ENCODE measurements at places on chromosomes 2 and 18.

DNA sequence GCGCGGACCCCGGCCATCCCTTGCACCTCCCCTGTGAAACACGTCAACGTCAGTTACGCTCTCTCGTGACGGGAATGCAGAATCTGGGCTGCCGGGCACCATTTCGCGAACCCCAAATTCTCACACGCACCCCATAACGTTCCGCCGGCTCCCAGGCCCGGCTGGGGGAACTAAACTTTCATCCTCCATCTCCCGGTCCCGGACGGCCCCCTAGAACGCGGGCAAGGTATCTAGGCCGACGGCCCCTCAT lies 544 bp downstream of the DNAJC27 start:
- DNase-seq: no peak

- DNase-seq: no peak
These were observed 61.2 kb downstream of the FAM171B start for GRCh38 chr2:186755066-186755465.

GRCh38 chr2:226185616-226186211 lies 613.9 kb downstream of the IRS1 start:
- no peak for DNase-seq

DNA sequence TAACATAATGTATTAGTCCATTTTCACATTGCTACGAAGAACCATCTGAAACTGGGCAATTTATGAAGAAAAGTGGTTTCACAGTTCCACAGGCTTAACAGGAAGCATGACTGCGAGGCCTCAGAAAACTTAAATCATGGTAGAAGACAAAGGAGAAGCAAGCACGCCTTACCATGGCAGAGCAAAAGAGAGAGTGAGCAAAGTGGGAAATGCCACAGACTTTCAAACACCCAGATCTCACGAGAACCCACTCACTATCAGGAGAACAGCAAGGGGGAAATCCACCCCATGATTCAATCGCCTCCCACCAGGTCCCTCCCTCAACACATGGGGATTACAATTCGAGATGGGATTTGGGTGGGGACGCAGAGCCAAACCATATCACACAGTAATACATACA lies 22.5 kb downstream of the PIGN start:
- DNase-seq: no peak

DNA sequence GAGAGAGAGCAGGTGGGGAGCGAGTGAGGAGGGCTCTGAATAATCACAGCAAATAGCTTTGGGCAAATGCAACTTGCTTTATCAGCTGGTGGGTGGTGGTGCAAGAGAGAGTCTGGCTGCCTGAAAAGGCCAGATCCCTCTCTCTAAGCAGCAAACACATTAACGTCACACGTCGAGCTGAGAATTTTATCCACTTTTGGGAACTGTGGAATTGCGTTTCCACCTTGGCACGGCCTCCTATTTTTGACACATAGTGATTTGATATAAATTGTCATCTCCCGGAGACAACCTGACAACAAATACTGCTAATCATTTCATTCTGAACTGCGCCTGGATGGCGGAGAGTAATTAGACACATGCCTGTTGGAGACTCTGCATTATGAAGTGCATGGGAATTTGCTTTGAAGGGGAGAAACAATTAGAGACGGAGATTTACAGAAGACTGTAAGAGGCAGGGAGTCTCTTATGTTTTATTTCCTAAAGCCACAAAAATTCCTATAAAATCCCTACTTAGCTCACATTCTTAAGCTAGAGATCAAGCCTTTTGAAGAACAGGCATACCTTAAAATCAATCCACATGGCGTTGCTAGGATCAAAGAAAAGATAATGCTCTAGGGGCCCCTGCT lies 634.1 kb downstream of the TDRD15 start:
- no peak for DNase-seq

DNA sequence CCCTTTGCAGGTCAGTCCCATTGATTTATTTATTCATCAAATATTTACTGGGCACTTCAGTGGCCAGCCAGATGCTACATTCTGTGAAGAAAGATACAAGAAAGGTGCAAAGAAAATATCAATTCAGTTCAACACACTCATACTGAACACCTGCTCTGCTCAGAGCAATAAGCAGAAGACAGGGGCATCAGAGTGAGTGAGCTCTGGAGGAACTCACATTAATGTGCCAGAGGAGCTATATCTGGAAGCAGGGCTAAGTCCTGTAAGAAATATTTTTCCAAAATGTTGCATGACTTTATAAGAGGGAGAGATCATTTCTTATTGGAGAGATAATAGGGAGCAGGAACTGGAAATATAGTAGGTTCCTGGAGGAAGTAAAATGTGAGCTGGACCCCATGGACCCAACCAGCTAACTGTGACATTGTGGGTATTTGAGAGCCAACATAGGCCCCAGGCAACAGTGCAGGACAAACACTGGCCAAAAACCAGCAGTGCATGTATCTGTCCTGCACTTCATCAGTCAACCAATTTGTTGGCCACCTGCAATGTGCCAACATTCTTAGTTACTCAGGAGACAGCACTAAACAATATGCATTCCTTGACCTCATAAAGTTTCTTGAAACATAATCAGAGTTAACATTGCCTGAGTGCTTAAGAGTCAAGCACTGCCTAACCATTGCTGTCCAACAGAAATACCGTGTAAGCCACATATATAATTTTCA lies 102.7 kb upstream of the PTPRM start:
- DNase-seq: no peak

GRCh38 chr2:113068706-113069485 lies 1.1 kb downstream of the IL1F10 start:
- no peak for DNase-seq

DNA sequence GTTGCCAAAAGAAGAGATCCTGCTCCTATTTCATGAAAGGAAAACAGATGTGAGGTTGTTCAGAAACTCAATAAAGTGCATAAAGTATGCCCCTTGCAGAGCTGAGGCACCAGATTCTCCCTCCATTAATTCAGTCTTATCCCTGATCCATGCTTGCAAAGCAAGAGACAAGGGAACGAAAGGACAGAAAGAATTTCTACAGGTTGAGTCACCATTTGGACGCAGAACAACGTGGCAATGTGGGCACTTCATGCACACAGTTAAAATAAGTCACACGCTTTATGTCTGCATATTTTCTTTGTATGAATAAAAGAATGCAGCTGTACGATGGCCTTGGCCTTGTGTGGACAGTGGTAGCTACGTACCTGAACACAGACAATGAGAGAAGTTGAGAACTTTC lies 321.7 kb upstream of the REV1 start:
- no peak for DNase-seq

GRCh38 chr2:44623622-44624351 lies 262.0 kb downstream of the CAMKMT start:
- peak; percentile 10 for DNase-seq

- no peak for DNase-seq
These were observed 578.4 kb downstream of the PLCL1 start for GRCh38 chr2:198382811-198383210.

DNA sequence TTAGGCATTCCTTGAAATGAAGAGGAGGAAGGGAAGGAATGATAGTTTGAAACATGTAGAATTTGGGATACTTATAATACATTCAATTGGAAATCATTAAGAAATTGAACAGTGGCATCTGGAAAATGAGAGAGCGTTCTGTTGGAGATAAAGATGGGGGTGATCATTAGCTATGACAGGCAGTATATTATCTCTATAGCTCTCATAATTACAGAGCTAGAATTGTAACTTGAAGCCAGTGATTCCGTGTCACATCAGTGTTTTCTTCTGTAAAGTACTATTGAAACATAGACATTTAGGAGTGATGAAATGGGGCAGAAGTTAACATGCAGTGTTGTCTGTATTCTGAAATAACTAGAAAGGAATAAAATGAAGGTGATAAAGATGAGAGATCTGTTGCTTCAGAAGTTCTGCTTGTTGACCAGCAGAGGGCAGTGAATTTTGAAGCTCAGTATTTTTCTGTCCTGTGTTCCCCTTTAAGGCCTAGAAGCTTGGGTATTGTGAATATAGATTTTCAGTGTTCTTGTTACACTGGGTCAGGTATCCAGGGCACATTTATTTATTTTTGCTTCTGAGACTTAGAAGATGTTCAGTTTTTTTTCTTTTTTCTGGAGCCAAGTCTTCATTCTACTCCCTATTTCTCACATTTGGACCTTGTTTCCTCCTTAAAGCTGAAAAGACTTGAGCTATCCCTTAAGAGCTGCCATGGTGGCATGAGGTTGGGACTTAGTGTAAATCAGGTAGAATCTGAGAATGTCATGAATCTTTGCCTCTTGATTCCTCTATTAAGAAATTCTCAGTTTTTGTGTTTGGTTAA lies 157.4 kb downstream of the TAF4B start:
- peak; percentile 16 for DNase-seq

- no peak for DNase-seq
These were observed 47.6 kb downstream of the DTNA start for GRCh38 chr18:34757666-34758065.

DNA sequence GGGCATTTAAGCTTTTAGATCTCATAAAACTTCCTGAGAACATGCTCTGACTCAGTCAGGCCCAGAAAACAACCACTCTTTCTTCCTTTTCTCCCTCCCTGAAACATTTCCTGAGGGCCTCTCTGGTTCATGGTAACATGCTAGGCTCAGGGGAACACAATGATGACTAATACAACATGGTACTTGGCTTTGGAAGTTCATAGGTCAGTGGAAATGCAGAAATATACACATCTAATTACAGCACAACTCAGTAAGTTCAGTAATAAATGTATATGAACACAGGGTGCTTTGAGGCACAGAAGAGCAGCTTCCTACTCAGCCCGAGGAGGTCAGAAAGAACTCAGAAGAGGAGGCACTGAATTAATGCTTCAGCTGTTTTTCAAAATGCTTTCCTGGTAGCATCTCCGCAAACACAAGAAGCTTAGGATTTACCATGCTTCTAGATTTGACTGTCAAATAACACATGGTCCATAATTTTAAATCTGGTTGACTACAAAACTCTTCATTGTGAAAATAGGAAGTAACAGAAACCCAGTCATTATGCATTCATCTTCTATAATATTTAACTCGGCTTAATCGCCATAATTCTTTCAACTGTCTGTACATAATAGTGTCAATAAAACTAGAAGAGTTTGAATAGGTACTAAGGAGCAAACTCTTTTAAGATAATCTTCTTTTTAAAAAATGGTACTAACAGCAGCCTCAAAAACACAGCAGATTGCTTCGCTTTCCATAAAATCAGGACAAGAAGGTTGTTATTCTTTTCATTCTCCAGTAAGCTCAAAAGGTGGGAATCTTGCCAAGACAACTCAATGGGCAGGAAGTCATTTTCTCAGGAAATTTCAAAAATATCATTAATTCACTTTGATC lies 251.3 kb downstream of the DLGAP1 start:
- DNase-seq: no peak

DNA sequence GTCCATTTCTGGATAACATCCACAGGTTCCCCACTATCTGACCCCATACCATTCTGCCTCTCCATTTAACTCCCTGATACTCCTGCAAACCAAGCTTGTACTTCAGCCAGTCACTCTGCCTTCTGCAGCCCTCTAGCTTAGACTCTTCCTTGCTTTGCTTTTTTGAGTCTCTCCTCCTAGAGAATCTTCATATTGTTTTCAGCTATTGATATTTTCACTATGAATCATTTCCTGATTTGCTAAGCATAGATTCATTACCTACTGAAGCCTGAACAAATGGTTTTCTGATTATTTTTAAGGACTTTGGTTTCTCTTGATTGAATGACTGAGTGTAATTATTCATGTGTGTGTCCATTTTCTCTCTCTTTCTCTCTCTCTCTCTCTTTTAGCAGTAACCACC lies 2102.3 kb upstream of the CELF4 start:
- no peak for DNase-seq

DNA sequence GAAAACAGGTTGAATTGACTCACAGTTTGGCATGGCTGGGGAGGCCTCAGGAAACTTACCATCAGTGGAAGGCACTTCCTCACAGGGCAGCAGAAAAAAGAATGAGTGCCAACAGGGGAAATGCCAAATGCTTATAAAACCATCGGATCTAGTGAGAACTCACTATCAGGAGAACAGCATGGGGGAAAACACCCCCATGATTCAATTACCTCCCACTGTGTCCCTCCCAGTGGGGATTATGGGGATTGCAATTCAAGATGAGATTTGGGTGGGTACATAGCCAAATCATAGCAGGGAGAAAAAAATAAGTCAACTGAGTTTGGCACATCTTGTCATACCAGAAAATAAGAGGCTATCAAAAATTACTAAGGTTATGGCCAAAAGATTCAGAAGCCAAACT lies 96.3 kb downstream of the TRIP12 start:
- no peak for DNase-seq

DNA sequence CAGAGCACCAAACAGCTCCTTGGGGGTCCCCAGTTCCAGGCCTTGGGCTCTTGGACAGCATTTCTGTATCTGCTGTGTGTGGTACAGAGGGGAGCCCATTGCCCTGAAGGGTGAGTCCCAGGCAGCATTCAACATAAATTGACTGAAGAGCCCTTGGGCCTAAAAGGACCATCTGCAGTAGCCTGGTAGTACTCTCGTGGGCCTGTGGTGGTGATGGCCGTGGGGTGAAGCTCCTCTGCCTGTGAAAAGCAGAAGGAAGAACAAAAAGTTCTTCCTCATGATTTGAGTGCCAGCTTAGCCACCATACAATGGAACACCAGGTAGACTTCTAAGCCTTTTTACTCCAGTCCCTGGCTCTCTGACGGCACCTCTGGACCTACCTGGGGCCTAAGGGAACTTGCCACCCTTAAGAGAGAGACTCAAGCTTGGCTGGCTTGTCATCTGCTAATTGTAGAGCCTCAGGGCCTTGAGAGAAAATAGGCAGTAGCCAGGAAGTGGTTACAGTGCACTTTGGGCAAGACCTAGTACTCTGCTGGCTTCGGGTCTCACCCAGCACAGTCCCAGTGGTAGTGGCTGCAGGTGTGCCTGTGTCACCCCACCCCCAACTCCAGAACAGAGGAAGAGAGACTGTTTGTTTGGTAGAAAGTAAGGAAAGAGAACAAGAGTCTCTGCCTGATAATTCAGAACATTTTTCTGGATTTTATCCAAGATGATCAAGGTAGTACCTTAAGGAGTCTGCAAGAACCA lies 84.6 kb upstream of the CERS6 start:
- DNase-seq: no peak

- DNase-seq: no peak
These were observed 28.4 kb downstream of the NGEF start for GRCh38 chr2:232984451-232985207.

- DNase-seq: no peak
These were observed 16.7 kb downstream of the RNF144A start for GRCh38 chr2:6933911-6934310.

DNA sequence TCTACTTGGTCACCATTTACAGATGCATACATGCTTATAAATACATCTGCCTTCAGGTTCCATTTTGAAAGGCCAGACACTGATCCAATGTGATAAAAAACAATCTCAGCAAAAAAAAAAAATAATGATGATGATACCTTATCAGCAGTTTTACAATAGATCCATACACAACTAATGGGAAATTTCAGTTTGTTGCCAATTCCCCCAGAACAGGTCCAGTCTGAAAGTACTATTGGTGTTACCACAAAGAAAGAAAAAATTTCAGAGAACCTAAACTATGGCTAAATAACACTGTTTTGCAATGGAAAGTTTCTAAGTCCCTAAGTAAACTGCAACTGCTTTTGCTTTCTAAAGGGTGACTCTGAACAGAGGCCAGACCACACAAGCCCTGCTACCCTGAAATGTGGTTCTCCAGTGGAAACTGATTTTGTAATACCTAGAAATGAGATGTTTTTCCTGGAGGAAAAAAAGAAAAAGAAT lies 54.1 kb downstream of the LPIN2 start:
- no peak for DNase-seq

All from NCI-H774 (cell line).